HT-29 (cell line): ENCODE measurements at places on chromosomes 2 and 18.

DNA sequence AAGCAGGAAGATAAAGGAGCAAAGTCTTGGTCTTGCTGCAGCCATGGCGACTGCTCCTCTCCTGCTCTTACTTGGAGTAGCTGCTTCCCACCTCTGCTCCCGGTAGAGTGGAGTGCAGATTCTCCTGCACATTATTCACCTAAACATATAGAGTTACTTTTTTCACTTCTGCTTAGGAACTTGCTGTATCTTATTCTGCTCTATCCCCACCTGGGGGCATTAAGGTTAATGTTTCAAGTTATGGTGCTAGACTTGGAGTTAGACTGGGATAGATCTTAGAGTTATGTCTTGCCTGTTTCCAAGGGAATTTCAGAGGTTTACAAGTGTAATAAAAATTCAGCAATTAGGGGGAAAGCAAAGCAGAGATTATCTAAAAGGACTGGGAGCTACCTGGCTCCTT is 144.2 kb downstream of the SETBP1 start:
- no peak for DNase-seq

GRCh38 chr2:101985101-101985792 is 6.5 kb upstream of the IL1R2 start:
- no peak for DNase-seq

DNA sequence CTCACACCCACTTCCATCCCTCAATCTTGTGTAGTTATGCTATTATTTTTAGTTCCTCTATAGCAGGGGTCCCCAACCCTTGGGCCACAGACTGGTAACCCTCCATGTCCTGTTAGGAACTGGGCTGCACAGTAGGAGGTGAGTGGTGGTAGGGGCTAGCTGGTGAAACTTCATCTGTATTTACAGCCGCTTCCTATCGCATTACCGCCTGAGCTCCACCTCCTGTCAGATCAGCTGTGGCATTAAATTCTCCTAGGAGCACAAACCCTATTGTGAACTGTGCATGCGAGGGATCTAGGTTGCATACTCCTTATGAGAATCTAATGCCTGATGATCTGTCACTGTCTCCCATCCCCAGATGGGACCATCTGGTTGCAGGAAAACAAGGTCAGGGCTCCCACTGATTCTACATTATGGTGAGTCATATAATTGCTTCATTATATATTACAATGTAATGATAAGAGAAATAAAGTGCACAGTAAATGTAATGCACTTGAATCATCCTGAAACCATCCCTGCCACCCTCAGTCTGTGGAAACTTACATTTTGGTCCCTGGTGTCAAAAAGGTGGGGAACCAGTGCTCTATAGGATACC is 1.6 kb upstream of the RAB11FIP5 start:
- DNase-seq: no peak

DNA sequence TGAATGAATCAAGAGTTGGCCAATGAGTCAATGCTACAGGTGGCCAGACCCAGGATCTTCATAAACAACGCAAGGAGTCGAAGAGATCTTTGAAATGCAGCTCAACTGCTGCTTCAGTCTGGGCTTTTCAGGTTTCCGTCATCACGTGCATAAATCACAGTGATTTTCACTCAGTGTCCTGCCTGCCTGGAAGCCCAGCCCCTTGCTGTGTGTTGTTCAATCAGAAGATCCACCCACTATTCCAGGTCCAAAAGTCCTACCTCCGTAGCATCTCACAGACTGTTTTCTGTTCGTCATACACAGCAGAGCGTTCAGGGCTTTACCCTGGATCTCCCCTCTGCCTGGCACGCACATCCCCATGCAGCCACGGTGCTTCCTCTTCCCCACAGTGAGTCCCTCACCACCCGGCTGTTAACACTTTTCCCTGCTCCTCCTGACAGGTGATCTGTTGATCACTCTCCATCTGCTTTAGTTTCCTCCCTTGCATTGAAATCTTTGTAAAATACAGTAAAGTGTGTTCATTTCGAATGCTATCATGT is 216.3 kb downstream of the MYT1L start:
- DNase-seq: no peak

- peak; percentile 90 for DNase-seq
Measured at GRCh38 chr18:2939317-2939716, 73.6 kb downstream of the LPIN2 start.

DNA sequence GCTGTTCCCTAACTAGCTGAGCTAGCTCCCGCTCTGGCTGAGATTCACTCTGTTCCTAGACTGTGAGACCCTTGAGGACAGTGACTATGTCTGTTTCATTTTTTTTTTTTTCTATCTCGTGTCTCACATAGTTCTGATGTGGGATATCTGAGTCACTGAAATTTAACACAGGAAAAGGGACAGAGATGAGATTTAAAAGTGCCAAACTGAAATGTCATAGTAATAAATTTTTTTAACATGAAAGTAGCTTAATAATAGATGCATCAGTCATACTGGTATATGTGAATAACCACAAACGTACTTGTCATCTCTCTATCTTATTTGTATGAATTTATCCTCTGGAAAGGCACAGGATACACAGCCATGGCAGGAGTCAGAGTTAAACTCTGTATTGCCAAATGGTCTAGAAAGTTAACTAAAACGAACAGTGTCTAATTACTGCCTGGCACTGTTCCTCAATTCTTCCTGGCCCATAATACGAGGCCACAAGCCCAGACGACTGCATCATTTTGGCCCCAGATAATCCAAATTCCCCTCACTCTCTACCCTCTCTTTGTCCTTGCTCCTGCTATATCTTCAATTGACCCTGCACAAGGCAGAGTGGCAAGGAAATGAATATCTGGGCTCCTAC is 87.5 kb downstream of the SATB2 start:
- no peak for DNase-seq

- DNase-seq: no peak
Measured at GRCh38 chr2:180130403-180130802, 123.3 kb upstream of the CWC22 start.
